WTC11 (cell line): ENCODE measurements at places on chromosomes 6 and 20.

- no peak for DNase-seq
Observed at GRCh38 chr6:34374069-34374468, 18.4 kb downstream of the NUDT3 start.

DNA sequence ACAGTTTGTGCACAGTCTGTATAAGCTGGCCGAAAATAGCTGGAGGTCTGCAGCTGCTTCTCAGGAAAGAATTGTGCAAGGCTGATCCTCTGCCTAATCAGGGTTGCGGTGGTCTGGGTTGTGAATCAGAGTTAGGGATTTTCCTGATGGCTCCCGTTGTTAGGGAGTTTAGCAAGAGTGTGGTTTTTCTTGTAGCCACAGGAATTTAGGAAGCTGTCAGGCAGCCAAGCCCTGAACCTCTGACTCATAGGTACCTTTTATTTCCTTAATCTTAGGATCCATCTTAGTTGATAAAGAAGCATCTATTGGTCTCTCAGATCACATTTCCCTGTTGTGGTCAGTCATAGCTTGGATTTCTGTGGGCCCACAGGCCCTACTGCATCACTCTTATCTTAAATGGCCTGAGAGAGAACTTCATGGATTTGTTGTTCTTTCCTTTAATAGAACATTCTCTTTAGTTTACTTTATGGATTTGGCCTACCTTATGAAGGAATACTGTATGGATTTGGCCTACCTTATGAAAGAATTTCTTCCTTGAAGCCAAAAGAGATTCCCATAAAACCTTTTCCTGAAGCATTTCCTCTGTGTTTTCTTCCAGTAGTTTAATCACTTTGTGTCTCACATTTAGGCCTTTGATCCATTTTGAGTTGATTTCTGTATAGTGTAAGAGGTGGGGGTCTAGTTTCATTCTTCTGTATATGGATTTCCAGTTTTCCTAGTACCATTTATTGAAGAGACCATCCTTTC, 10.3 kb downstream of the KIF25 start:
- DNase-seq, result no peak

GRCh38 chr6:63864671-63865318, 229.2 kb downstream of the PHF3 start:
- no peak for DNase-seq

GRCh38 chr6:57162516-57162915, 9.6 kb upstream of the BAG2 start:
- DNase-seq, result no peak

DNA sequence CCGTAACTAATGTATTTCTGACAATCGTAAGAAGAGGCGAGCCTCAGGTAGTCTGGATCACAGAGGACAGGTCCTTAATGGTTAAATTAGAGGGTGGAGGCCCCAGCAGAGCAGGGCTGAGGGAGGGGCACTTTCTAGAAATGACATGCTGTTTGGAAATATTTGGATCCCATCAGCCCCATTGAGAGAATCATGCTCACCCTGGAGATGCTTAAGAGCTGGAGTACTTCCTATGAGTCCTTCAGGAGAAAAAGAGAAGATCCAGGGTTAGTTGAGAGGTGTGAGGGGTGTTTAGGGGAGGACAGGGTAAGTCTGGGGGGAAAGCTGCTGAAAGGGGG, 123.0 kb downstream of the TCP11 start:
- DNase-seq, result no peak

DNA sequence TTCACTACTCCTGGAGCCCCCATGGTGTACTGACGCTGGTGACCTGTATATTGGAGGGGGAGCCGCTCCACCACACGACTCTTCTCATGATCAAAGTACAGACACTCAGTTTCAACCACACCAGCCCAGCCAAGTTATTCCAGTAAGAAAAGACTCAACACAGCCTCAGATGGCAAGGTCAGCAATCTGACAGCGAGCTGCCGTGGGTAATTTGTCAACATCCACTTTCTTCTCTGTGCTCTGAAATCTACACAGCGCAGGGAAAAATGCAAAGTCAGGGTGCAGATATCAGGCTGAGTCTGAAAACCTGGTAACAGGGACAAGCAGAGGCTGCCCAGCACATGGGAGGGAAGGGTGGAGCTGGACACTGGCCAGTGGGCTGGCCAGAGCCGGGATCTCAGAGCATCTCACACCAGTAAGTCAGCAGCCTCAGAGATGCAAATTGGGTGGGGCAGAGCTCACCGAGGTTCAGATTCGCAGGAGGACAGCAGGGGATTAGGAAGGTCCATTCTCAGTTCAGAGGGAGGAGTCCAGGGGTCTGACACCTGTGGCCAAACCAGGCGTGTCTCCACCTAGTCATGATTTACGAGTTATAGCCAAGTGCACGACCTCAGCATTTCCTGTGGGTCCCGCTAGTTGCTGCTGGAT, 44.5 kb upstream of the RPS6KA2 start:
- no peak for DNase-seq

DNA sequence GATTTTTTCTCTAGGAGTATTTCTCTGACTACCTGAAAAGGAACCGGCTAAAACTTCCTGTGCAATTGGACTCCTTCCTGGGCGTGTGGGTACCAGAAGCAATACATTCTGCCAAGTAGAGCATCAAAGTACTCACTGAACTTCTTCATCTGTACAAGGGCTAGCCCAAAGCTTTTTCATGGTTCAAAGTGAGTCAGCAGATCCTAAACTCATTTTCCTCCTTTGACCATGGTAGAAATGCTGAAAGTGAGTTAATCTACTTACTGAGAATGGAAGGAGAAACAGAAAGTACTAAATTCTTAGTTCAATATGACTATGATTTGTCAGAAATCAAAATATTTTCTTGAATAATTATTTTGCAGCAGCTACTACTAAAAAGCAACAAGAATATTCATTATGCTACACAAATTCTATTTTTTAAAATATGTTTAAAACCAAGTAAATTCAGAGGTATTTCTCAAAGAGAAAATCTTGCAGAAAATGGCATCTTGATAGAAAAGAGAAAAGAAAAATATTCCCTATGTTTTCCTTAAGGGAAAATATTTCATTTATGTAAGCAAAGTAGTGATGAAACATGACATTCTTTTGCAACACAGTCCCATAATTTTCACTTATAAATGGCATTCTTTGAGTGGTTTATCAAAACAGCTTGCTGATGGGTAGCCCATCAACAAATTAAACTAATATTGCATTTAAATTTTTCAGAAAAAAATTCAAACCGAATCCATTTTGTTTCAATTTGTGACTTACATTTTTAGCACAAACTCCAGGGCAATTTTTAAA, 3.7 kb upstream of the BEND6 start:
- no peak for DNase-seq

- no peak for DNase-seq
Observed at GRCh38 chr6:43896329-43897255, 126.6 kb downstream of the VEGFA start.

GRCh38 chr20:54716174-54716747, 240.9 kb downstream of the DOK5 start:
- DNase-seq, result no peak

DNA sequence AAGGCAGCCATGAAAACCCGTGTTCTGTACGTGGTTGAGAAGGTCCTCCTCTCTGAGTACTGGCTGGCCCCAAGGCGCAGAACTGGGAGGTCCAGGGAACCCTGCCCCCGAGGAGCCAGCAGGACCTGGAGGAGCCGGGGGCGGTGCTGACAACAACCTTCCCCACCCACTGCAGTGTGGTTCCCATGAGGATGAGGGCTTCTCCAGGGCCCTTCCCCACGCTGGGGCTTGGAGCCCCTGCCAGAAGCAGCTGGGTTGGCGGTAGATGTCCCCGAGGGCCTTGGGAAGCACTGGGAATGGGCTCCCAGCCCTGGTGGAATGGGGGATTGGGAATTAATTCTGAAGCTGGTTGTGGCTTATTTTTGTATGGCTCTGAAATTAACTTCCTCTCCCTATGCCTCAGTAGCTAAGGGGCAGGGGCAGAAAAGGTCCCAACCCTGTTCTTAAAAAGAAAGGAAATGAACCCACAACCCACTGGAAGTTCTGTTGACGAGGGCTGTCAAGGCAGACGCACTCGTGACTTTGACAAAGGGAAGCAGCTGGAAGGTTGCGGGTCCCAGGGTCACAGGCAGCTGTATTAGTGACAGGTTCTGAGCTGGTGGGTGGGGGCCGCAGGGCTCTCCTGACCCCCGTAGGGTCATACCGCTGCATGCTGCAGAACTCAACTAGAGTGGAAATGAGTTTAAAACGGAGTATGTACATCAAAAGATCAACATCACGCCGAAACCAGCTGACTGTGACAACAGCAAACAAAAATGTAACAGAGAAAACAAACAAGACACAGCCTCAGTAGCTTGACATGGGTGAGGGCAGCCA, 13.9 kb upstream of the HELZ2 start:
- no peak for DNase-seq

DNA sequence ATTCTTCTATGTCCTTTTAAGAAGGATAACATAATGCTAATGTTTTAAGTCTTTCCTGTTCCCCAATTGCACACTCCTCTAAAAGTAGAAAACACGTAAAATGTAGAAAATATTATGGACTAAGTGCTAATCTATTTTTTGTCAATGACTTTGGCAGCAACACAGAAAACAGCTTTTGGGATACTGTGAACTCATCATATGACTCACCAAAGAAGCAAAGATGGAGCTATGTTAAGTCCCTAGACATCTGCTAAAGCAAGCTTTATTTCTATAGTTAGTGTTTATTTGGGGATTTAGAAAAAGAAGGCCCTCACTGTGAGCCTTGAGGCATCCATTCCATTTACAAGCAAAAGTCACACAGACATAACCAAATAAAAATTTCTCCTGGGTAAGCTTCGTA, 23.0 kb downstream of the OPN5 start:
- DNase-seq, result no peak

- DNase-seq, result no peak
Observed at GRCh38 chr6:13918686-13919250, 6.0 kb upstream of the RNF182 start.

DNA sequence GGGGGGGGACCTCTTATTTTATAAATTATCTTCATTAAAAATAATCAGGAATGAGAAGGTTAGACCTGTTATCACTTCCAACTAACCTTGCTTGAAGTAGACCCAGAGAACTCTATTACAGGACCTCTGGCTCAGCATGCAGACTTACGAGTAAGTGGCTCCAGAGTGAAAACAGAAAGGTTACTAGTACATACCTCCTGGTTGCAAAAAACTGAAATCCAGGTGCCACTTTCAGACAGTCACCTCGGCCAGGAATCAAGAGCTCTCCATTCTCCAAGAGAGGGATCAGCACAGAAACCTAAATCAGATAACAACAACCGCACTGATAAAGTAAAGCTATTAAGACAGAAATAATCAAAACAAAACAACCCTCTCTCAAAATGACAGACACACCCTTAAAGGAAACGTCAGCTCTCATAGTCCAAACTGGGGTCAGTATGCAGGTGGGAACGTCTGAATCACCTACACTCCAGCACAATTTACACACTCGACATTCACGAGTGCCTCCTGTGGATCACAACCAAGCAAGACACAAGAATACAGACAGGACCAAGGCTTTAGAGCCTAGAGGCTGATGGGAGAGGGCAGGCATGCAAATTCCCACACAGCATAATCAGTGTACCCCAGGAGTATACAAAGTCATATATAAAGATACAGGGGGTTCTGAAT, 31.8 kb downstream of the MDN1 start:
- no peak for DNase-seq

- peak; percentile 26 for DNase-seq
Observed at GRCh38 chr6:90294614-90294988, 2.0 kb downstream of the BACH2 start.

DNA sequence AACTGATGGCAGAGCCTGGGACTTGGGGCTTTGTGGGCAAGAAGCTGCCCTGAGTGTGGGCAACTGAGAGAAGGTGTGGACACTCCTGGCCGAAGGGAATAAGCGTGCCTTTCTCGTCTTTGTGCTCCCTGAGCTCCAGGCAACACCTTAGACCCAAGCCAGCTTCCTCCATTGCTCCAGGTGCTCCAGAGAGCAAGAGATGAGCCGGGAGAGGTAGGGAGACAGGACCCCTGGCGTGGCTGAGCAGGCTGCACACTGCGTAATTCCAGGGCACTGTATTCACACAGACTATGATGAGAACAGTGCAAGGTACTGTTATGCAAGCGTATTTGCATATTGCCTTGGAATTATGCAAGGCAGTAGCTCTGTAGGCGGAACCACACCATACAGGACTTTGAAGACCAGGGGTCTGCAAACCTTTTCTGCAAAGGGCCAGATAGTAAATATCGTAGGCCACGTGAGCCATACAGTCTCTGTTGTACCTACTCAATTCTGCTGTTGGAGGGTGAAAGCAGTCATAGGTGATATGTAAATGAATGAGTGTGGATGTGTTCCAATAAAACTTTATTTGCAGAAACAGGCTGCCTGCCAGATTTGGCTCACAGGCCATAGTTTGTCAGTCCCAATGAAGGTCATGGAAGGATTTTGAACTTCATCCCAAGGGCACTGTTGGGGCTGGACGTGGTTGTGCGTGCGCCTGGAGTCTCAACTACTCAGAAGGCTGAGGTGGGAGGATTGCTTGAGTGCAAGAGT, 42.1 kb upstream of the FAM83D start:
- DNase-seq, result no peak

GRCh38 chr6:144343701-144344428, 58.7 kb downstream of the UTRN start:
- DNase-seq, result no peak

- no peak for DNase-seq
Observed at GRCh38 chr6:14910692-14911547, 334.9 kb upstream of the JARID2 start.

DNA sequence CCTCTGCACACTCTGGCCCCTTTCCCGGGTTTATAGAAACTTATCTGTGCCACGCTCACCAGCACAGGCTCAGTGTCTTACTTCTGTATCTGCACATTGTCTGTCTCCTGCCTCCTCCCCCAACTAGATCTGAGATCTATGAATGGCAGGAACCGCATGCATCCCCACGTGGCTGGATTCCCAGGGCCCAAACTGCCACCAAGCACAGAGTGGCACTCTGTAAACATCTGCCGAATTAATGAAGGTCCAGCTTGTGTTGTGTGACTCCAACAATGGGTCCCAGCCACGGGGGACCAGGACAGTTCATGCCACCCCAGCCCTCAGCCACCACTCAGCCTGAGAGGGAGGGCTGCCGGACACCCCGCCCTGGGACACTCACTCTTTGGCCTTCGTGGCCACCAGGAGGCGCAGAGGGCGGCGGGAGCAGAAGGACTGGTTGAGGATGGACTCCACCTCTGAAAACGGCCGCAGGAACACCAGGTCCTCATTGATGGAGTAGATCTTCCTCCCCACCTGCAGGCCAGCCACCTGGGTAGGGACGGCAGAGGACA, 171.1 kb downstream of the PREX1 start:
- DNase-seq, result peak; percentile 79
